Activated CD4-positive, alpha-beta T cell treated with anti-CD3 and anti-CD28 coated beads for 4 hours (primary cell): ENCODE measurements at places on chromosomes 11 and 22.

- DNase-seq, result no peak
These were observed 48.6 kb downstream of the FLRT1 start for GRCh38 chr11:64084146-64084950.

GRCh38 chr22:35921044-35921443 lies 107.6 kb downstream of the RBFOX2 start:
- DNase-seq, result no peak

DNA sequence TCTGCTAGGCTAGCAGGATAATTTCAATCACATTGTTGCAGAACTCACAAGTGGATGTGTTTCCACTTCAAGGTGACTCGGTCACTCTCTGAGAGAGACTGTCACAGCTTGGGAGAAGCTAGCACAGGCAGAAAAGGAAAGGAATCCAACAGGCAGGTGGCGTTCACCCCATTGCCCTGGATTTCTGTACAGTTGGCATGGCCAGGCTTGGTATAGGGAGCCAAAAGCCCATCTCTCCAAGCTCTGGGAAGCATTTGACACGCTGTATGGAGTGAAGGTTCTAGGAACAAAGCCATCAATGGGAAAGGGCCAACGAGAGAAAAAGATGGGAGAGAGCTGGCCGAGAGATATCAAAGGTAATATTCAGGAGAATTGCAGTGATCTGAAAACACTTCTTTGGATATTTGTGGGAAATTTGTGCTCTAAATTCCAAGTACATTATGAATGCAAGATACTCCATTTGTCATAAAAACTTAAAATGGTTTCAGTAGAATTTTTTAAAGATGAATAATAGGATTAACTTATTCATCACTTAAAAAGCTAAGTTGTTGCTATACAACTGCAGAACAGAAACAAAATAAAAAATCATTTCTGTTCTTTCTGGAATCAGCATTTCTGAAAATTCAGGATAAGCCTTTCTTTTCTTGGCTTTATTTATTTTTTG lies 223.5 kb upstream of the NTM start:
- no peak for DNase-seq

DNA sequence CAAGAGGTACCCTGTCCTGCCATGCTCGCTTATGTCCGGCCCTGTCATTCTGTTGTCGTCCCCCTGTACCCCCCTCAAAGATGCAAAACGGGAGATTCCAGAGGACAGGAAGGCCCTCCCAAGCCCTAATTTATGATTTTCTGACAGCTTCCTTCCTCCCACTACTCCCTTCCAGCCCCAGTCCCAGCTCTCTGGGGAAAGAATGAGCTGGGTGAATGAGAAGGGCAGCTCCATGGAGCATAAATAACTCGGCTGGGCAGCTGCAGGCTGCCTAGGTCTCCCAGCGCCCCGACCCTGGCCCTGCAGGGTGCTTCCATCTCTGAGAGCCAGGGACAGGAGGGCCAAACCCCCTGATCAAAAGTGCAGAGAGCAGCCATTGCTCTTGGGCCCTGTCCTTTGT lies 3.9 kb upstream of the EMID1 start:
- DNase-seq, result no peak

DNA sequence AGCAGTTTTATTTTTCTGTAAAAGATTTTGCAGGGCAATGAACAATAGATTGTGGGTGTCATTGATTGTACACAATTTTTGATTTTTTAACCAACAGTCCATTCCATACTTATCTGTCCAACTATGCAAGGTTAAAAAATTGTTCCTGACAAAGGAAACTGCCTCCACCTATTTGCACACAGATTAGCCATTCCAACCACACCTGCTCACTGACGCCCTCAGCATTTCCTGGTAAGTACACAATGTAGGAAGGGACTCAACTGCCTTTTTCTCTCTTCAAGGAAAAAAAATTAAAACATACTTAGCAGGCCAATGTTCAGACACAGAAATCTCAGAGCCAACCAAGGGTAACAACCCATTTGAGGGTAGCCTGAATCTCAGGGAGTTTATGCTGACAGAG lies 4.3 kb upstream of the FUT4 start:
- DNase-seq, result no peak

DNA sequence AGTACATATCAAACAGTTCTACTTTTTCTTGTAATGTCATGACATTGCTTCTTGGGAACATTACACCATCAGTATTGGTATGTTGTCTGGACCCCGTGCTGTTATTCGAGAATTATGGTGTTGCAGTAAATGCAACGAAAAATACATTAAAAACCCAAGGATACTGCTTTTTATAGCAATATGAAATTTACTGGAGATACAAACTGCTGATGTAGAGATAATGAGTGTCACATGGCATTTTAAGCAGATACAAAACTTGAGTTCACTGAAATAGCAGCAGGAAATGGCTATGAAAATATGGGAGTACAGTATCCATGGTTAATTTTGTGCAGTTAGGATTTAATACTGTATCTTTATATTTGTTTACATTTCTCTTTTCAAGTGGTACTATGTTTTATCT lies 7.4 kb upstream of the CARD16 start:
- DNase-seq, result no peak

GRCh38 chr11:95341221-95341620 lies 110.2 kb upstream of the SESN3 start:
- no peak for DNase-seq

DNA sequence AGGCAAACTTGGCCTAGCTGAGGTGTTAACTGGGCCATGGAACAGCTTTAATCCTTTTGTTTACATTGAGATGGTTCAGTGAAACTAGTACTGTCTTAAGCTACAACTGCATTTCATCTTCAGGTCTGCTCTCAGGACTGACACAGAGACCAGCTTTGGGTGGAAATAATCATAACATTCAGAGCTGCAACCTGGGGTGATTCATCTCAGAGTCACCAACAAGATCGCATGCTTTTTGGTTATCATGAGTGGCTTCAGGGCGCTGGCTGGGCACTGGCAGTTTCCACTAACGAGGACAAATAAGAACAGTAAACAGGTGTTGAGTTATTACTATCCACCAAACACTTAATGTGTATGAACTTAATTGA lies 60.9 kb upstream of the PAX6 start:
- DNase-seq, result no peak

DNA sequence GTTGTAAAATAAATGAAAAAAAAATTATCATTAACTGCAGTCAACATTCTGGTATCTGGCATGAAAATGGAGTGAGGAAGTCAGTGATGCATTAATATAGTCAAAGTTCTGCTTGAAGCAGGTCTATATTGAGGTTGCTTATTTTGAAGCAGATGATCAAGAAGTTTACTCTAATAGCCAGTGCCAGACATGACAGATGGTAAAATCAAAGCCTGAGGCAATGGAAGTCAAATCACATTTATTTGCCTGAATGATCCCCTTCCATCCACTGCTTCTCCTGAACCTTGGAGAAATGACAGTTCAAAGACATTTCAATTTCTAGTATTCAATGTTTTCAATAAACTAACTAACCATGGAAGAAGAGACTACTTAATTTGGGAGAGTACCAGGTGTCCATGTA lies 430.0 kb downstream of the FAM181B start:
- DNase-seq, result no peak

GRCh38 chr11:59766542-59767224 lies 11.5 kb downstream of the STX3 start:
- no peak for DNase-seq

DNA sequence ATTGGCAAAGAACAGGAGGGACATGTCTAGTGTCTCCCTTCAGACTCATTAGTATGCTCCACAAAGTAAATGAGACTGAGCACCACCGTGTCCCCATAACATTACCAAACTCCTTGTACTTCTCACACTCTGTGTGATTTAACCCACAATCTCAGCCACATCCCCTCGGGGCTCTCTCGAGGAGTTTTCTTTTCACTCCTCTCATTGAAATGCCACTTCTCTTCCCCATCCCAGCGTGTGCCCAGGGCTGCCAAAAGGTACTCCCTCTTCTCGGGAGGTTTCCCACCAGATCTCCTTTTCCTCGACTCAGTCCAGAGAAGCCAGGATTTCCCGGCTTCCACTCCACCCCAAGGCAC lies 1.1 kb downstream of the RBFOX2 start:
- no peak for DNase-seq

DNA sequence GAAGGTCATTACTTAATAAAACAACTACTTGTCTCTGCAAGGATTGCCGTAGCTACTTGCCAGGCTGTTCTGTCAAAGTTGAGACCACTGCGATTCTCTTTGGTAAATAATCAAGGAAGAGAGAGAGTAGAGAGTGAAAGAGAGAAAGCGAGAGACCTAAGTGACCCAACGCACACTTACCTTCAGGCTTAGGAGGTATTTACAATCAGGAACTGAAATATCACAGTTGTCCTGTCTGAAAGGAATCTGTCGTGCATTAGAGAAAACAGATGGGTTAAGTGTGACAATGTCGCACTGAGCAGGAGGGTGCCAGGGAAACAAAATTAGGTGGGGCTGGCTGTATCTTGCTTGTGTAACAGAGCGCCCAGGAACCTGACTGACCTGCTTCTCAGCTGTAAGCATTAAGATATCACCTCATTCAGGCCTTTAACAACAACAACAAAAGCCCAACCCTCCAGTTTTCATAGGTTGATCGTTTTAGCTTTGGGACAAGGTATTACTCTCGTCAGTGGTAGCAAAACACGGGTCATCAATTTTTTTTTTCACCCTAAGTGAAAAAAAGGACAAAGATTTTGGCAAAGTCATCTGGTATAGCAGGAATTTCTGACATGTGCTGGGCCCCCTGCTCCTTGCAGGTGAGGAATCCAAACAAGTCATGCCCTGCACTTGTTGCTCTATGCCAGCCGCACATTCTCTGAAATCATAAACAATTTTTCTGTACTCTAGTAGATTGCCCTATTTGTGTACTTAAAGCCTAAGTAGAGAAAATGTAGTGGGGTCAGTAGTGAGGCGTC lies at the start of gene MUC15:
MUC15 (minus strand) TSS at position 403 of the 794 bp plus-strand sequence. CDS start 5,169 bp downstream, outside the sequence.
- no peak for DNase-seq

GRCh38 chr11:29679996-29680395 lies 336.8 kb downstream of the KCNA4 start:
- no peak for DNase-seq

DNA sequence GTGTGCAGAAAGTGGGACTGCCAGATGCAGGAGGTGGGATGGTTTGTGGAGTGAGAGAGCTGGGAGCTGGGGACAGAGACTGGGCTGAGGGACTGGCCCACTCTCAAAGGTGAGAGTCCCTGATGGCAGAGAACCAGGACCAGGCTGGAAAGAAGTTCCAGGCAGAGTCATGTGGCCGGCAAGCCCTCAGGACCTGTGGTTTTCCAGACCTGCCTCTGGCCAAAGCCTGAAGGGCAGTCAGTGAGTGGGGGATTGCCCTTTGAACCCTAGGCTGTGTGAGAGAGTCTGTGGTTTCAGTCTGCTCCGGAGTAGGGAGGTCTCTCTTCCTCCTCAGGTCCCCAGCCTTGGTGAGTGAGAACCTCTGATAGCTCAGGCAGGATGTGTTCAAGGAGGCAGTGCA lies 17.0 kb downstream of the KCNC1 start:
- no peak for DNase-seq

DNA sequence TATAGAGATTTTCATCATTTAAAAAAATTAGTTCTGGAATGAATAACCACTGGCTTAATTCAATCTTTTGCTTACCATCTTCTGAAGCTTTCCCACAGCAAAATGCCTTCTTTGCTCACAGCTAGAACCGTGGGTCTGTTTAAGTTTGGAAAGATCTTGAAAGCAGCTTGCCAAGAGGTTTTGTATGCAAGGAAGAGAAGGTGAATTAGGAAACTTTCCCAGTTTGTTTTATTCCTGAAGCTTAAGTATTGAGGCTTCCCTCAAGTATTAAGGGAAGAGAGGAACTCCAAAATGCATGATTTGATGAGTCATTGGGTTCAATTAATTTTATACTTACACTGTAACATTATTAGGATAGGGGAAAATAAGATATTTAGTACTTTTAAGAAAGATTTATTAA lies 1.9 kb upstream of the ARHGEF12 start:
- DNase-seq, result no peak

DNA sequence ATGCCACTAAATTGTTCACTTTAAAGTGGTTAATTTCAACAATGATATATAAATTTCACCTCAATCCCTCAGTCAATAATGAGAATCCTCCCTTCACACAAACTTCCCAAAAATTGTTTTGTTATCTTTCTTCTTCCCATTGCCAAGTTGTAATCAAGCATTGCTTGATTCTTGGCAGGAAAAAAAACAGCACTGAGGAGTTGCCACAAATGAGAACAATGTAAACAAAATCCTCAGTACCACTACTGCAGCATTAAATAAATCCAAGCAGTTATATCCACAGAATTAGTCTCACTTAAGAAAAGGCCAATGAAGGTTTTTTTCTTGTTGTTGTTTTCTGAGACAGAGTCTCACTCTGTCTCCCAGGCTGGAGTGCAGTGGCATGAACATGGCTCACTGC lies 38.2 kb downstream of the FAM168A start:
- no peak for DNase-seq

DNA sequence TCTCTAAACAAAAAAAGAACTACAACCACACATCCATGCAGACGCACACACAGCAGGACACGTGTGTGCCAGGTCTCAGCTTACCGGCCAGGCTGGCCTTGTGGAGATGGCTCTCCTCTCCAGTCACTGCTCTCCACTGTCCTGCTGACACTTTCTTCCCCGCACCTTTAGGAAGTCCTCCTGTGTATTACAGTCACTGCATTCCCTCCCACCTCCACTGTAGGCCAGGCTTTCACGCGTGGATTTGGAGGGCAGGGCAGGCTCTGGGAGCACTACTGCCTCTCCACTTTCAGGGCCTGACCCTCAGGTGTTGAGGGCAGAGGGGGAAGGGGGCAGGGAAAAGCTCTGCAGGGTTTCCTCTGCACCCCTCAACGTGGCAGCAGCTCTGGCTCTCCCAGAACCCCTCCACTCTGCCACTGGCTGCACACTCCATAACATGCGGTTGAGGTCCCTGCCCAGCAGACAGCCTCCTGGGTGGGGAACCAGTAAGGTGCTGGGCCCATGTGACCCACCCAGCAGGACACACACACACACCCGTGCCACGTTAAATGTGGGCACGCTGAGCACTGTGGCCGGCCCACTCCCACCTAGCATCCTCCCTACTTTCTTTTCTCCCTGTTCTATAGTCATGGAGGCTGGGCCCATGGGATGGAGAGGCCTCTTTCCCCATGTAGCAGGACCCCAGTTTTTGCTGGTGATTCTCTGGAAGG lies 107.0 kb upstream of the PITPNB start:
- no peak for DNase-seq

DNA sequence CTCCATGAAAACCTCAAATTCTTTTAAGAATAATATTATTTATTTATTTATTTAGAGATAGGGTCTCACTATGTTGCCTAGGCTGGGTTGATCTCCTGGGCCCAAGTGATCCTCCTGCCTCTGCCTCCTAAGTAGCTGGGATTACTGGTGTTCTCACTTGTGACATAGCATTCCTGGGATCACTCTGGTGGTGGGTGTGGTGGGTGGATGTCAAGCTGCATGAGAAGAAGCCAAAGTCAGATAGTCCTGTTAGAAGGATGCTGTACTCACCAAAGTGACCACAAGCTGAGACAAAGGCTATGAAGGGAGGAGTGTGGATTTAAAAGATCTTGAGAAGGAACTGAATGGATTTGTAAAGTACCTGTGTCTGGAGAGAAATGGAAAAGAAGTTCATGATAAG lies 87.9 kb upstream of the SPON1 start:
- no peak for DNase-seq

DNA sequence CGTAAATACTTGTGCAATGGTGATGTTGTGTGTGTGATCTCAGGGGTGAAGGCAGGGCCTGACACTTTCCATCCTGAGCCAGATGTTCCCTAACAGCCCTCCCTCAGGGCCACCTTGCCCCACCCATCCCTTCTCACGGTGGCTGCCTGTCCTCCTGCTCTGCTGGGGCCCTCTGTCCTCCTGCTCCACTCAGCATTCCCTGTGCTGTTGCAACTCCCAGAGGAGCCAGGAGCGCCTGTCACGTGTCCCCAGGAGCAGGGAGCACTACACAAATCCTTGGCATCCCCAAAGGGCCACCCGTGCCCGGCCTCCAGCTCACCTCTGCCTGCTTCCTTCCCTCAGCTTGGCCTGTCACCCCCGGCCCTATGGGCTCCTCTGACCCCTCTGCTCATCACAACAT lies 10.2 kb upstream of the CSNK1E start:
- DNase-seq, result no peak
